GF-D8 (cell line): ENCODE measurements at places on chromosomes 12 and 14.
A peak's percentile ranks its signal among the peaks of the same experiment; 100 is the strongest.

GRCh38 chr14:73762375-73762822 lies 48.2 kb upstream of the PNMA1 start:
- no peak for DNase-seq

DNA sequence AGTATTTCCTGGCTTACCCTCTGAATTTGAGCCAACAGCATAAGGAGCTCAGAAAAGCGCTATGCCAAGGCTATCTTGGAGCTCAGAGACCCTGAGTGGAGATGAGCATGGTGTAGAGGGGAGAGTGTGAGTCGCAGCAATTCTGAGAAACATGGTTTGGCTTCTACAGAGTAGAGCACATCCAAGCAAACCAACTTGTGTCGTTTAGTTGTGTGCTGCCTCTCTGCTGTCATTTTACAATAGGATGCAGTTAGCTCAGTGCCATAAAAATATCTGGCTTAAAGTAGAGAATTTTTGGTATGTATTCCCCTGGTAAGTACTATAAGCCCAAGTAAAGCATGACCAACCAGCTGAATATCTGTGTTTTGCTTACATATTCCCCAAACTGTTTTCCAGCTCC lies 249.2 kb downstream of the TRHDE start:
- DNase-seq = no peak

- DNase-seq = no peak
These were observed 310.1 kb upstream of the DIO3 start for GRCh38 chr14:101250948-101251811.

DNA sequence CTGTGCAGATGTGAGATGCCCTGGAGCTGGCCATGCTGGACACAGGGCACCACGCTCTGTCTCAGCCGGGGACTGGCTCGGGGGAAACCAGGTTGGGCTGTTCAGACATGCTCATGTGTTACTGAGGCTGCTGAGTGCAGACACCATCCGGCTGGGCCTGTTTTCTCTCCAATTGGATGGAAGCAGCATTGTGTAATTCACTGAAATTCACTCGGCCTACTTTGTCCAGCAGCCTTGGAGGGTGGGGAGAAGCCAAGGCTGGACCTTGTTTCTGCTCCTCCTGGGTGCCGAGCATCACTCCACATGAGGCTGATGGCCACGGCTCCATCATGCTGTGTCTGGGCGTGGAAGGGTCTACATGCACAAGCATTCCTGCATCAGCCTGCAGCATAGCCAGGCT lies 130.7 kb downstream of the SMOC1 start:
- no peak for DNase-seq

GRCh38 chr12:52310622-52311284 lies 10.4 kb downstream of the KRT83 start:
- DNase-seq = no peak

GRCh38 chr12:98198261-98198982 lies 317.0 kb upstream of the TMPO start:
- DNase-seq = no peak

- peak; percentile 78 for DNase-seq
These were observed 61.0 kb upstream of the FKBP4 start for GRCh38 chr12:2733493-2734355.

GRCh38 chr12:93043877-93044209 lies 114.7 kb upstream of the EEA1 start:
- DNase-seq = no peak

DNA sequence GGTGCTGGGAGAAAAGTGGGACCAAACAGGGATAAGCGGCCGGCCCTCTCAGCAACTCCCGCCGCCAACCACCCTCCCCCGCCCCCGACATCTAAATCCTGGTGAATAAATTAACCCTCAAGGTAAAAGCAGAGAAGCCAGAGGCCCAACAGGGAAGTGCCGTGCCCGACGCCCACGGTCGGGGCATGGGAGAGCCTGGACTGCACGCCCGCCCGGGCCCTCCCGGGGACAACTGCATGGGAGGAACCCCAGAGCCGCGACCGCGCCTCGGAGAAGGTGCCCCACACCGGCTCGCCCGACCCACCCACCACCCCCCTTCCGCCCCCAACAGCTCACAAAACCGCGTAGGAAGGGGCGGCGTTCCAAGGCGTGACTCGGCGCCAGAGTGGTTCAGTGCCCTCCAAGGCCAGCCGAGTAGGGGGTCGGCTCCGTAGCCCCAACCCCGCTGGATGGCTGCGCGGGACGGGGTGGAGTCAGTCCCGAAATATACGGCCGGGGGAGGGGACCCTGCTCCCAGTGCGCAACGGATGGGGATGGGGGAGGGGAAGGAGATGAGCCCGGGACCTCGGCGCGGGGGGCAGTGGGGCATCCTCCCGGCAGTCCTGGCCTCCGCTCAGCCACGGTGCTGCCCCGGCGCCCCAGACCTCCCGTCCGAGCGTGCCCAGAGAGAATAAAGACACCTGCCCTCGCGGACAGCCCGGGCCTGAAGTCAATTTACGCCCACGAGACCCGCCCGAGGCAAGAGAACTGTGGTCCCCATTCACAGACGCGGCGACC lies 732 bp downstream of the SLC25A29 start:
- no peak for DNase-seq

GRCh38 chr14:91968280-91968679 lies 20.8 kb upstream of the FBLN5 start:
- no peak for DNase-seq

DNA sequence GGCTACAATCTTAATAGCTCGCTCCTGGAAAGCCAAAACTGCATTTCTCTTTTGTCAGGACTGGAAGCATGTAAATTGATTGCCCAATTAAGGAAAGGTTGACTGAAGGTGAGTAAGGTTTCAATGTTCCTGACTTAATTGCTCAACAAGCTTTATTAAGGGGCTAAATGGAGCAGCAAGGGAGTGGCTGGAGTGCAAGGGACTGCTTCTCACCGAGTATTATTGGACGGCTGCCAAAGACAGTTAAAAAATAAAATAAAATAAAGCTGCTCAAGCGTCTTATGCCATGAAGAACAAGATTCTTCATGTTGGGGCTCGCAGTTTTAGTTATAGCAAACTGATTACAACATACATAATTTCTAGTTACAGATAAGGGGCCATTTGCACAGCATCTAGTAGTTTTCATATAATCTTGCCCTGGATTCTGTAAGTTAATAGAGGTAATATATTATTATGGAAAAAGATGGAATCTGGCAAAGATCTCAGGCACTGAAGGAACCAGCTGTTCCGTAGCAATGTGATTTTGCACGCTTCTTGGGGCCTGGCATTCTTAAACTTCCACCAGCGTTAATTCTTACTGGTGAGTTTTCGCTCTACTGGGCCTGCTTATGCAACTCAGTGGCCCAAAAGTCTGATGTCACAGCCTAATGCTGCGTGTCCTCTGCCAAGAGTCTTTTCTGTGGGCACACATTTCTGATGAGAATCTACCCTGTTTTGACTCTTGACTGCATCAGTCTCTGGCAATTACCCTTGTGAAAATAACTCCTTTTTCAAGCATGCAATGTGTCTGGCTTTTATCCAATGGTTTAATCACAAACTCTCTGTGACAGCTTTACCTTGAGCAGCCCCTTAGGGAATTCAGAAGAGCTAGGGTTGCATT lies 108.5 kb downstream of the SLC38A1 start:
- DNase-seq = no peak

DNA sequence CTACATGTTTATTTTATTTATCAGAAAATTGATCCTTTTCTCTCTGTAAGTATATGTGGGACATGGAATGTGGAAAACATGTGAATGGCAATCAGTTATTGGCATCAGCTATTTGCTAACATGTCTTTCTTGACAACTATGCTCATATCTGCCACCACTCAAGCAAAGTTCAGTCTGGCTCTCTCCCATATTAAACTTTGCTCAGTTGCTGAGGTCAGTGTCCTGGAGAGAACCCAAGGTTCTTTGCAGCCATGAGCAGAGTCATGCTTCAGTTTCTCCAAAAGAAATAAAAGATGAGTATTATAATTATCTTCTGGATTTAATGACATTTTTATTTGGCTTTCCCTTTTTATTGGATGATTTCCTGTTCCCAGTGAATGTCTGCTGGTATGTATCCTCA lies 42.6 kb downstream of the A2M start:
- DNase-seq = no peak

GRCh38 chr14:100573002-100573756 lies 14.0 kb downstream of the BEGAIN start:
- DNase-seq = no peak

DNA sequence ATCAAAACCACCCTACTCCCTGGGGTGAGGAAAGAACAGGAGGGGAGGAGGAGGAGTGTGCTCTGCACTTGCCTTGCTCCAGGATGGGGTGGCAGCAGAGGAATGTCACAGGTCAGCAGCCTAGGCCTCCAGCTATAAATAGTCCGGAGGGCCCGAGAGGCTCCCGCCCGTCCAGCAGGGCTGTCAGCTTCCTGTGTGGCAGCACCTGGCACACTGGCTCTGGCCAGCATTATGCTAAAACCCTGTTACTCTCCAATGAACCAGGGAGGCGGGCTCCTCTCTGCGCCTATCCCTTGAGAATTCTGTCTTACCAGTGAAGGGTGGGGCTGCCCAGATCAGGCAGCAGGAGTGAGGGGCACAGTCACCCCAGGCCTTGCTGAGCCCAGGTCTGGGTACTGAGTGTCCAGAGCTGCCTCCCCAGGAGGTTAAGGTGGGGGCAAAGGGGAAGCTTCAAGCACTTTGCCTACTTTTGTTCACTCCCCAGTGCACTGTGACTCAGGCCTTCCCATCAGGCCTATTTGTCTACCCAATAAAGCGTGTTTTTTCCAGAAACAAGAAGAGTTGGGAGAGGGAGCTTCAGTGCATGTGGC lies 1.2 kb upstream of the COX14 start:
- DNase-seq = peak; percentile 35

DNA sequence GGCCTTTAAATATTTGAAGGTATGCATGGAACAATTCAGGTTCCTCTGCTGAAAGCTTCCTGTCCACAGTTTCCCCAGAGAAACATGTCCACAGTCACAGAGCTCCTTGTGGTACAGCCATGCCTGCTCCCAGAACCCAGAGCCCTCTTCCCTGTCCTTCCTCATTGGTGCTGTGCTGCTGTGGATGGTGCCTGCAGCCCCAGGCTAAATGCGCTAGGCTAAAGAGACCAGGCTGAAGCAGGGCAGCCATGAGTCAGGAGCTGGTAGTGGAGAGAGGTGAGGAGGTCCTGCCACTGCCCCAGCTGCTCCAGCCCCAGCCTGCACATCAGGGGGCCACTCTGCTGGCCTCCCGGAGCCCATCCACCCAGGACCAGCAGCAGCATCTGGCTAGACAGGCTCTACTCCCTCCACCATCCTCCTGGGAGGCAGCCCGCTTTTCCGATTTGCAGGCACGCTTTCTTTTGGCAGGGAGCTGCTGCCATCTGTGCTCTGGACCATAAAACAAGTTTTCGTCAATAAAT lies 65.4 kb upstream of the DDX11 start:
- no peak for DNase-seq

- no peak for DNase-seq
These were observed 48.0 kb upstream of the GPR68 start for GRCh38 chr14:91292491-91292890.

GRCh38 chr14:68523989-68524725 lies 268.7 kb downstream of the ZFP36L1 start:
- DNase-seq = no peak

- no peak for DNase-seq
These were observed 45.1 kb downstream of the AKAP6 start for GRCh38 chr14:32374155-32374554.

- no peak for DNase-seq
These were observed 51.4 kb downstream of the TMEM132C start for GRCh38 chr12:128318341-128318740.

- no peak for DNase-seq
These were observed 7.5 kb downstream of the NID2 start for GRCh38 chr14:52061390-52061789.

- no peak for DNase-seq
These were observed 21.6 kb downstream of the PYM1 start for GRCh38 chr12:55906056-55906455.

GRCh38 chr14:42140001-42140400 lies 533.3 kb downstream of the LRFN5 start:
- DNase-seq = no peak

DNA sequence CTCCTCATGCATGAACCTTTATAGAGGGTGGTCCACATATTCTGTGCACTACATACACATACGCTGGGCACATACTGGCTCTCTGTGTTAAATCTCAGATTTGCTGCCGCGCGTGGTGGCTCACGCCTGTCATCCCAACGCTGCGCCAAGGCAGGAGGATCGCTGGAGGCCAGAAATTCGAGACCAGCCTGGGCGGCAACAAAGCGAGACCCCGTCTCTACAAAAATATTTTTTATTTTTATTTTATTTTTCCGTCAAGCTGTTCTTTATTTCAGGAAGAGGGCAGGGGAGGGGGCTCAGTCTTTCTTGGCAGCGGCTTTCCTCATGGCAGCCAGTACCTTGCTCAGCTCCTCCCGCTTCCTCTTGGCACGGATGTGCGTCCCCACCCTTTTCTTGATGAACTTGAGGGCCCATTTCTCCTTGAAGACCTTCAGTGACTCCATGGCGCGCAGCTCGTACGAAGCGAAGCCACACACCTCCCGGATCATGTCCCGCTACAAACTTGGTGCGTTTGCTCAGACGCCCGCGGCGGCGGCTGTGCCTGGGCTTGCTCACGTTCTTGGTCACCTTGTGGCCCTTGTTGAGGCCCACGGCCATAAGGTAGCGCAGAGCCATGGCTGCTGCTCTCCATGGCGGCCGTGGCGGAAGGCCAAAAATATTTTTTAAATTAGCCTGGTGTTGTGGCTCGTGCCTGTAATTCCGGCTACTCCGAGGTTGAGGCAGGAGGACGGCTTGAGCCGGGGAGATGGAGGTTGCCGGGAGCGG lies 3.2 kb downstream of the DCAF4 start:
- DNase-seq = no peak

GRCh38 chr14:55059333-55059732 lies 7.9 kb downstream of the MAPK1IP1L start:
- no peak for DNase-seq

GRCh38 chr12:30823156-30823699 lies 68.5 kb upstream of the CAPRIN2 start:
- no peak for DNase-seq

GRCh38 chr12:3279832-3280231 lies 202.7 kb downstream of the TSPAN9 start:
- DNase-seq = no peak

- DNase-seq = peak; percentile 11
These were observed 21.1 kb upstream of the SCARB1 start for GRCh38 chr12:124884587-124885438.

DNA sequence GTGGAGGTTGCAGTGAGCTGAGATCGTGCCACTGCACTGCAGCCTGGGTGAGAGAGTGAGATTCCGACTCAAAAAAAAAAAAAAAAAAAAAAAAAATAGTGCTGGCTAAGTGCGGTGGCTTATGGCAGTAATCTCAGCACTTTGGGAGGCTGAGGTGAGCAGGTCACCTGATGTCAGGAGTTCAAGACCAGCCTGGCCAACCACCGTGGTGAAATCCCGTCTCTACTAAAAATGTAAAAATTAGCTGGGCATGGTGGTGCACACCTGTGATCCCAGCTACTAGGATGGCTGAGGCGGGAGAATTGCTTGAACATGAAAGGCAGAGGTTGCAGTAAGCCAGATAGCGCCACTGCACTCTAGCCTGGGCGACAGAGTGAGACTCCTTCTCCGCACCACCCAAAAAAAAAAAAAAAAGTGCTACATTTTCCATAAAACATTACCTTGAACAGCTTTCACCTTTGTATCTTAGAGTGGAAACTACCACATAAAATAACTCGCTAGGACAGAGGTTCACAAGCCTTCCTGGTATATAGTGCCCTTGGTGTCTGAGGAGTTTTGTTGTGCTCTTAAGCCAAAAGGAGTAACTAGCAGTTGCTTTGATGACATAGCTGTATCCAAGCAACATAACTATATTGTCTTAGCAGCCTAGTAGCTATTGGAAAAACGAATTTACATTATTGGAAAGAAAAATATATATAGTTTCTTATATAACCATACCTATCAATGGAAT lies 11.1 kb downstream of the PTGES3 start:
- no peak for DNase-seq
